ENCODE measurements at places on chromosomes 1 and 21. TPM values are rescaled to one million over a fixed set of nuclear protein-coding genes. Genes with fewer than 3 reads are reported as not detected.

DNA sequence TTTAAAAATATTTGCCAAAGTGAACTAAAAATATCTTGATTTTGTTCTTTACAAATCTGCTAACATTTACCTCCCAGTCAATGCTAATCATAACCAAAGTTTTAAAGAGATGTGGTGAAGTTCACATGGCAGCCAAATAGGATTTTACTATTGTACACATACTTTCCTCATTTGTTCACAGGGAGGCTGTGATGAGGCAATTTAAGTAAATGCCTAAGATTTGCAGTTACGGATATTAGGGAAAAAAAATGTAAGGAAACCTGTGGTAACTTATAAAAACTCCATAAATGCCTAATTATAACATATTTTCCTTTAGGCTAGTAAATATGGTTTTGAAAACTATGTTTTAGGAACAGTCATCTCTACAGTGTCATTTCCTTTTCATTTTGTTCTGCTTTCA, 32.4 kb downstream of the RGS5 start:
- no peaks in the 10 kb centered on the region for H3K4me1 ChIP-seq
- DNase-seq = no peak
- no peaks in the 10 kb centered on the region for H3K27me3 ChIP-seq
- H3K4me3 ChIP-seq = no peak overlapping the region
- no peaks in the 10 kb centered on the region for H3K36me3 ChIP-seq

Gene LRRC7
- total RNA-seq = 12.0 TPM

DNA sequence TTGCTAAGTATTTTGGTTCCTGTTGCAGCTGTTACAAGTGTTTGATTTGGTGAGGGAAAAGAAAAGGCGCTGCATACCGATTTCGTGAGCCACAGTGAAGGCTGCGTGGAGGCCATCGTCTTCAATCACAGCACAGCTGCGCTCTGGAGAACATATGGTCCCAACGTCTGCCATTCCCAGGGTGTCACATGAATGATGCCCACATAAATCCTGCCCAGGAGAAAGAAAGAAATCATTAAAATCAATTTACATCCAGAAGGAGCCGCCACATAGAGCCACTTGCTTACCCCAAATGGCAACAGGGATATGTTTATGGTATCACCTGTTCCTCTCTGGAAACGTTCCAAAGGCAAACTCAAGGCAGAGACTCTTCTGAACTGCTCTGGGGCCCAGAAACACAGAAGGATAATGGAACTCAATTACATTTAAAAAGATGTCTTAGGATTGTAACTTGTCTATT, 12.2 kb downstream of the ADAMTS5 start:
- no peaks in the 10 kb centered on the region for H3K4me1 ChIP-seq
- H3K36me3 ChIP-seq = no peaks in the 10 kb centered on the region
- H3K27me3 ChIP-seq = no peaks in the 10 kb centered on the region
- no peak overlapping the region for H3K4me3 ChIP-seq
- no peak for DNase-seq

Gene NBPF6
- not detected for total RNA-seq

Measured in uterus (tissue), 4 donors.